ENCODE measurements at places on chromosomes 1 and 21.

DNA sequence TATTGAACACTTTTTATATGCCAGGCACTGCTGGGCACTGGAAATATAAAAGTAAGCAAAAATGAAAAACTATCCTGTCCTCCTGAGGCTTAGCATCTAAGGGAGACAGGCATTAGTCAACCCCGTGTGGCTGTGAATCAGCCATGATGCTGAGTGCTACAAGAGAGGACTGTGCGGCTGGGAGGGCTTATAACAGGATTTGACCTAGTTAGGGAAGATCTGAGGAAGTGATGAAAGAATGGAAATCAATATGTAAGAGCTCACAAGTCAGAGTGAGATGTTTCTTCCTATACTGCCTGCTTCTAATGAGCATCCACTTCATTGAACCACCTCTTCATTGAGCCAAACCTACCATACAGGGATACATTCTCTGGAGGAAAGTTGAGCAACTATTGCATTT is 15.1 kb downstream of the TRIM45 start:
- no peak for DNase-seq

GRCh38 chr1:92820551-92820950 is 11.3 kb upstream of the RPL5 start:
- no peak for DNase-seq

GRCh38 chr1:39269349-39269748 is 64.9 kb downstream of the MACF1 start:
- no peak for DNase-seq

DNA sequence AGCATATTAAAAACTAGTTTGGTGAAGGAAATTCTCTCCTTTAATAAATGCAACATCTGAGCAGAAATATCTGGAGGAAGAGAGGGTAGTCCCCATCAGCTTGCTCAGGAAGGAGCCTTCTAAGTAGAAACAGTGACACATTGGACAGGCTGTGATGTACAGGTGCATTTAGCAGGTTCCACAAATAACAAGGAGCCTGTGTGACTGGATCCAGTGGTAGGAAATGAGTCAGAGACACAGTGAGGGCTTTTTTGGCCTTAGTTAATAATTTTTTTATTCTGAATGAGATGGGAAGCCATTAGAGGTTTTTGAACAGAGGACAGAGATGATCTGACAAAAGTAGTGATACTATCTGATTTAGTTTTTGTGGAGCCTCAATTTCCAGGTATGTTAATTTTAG is 738.9 kb upstream of the PTBP2 start:
- DNase-seq: no peak

GRCh38 chr1:220056374-220056773 is 10.1 kb upstream of the EPRS1 start:
- DNase-seq: no peak
